ENCODE measurements at places on chromosomes 2 and 18.

DNA sequence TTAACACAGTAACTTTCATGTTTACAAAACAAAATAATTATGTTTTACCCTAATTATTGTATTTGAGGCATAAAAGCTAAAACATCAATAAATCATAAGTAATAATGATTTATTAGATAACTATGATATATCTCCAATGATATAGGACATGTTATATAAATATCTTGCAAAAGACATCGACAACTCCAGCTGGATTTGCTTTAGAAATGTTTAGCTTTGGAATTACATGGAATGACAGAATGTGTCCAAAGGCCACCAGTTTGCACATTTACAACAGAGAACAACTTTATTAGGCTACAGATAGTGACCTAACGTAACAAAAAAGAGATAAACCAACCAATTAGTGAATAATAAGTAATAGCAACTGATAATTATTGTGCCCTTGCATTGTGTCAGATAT lies 475.7 kb downstream of the DCC start:
- no peak for DNase-seq

DNA sequence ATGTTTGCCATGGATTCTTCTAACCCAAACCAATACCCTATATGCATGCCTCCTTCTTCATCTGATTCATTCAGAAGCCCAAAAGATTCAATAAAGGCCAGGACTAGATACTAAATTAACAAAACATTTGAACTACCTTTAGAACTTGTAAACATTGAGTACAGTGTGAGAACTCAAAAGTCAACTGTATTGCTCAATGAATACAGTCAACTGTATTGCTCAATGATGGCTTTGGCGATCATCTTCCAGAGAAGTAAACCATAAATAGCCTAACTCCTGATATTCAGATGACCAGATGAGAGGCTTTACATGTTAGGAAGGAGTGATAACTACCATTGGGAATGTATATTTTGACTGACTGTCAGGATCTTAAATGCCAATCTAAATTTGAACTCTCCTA lies 206.5 kb upstream of the ITGA4 start:
- no peak for DNase-seq

DNA sequence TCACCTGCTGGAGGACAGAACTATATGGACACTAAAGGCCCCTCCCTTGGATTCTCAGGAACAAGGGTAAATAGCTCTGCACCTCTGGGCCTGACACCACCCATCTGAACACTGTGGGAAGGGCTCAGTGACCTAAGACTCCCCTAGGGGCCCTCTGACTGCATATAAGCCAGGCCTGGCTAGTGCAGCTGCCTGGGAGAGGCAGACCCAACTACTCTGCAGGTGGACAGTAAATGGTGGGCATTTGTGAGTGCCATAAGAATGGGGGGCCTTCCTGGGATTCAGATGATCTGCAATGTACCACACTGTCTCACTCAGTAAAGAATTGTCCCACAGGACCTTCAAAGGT lies 11.2 kb upstream of the WIPF1 start:
- DNase-seq = no peak

- DNase-seq = no peak
Measured at GRCh38 chr2:26805241-26805676, 19.4 kb downstream of the CENPA start.

- DNase-seq = no peak
Measured at GRCh38 chr2:120195553-120195952, 27.6 kb downstream of the TMEM185B start.

GRCh38 chr2:44731505-44731904 lies 210.0 kb upstream of the SIX3 start:
- no peak for DNase-seq
